Calu3 (cell line): ENCODE measurements at places on chromosomes 1 and 21. TPM values are rescaled to one million over a fixed set of nuclear protein-coding genes. Genes with fewer than 3 reads are reported as not detected.

DNA sequence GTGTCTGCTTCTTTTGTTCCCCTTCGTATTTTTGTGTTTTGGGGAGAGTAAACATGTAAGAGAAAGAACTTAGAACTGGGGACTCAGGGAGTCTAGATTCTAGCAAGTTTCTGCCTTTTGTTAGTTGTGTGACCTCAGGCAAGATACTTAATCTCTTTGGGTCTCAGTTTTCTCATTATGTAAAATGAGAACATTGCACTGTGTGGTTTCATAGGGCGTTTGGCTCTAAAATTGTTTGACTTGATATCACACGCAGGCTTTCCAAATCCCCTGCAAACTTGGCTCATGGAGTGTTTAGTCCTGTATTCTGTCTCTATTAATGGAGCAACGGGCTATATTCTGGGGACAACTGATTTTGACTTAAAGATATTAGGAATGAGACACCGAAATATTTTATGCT, 57.7 kb downstream of the NTNG1 start:
- no peak for DNase-seq

DNA sequence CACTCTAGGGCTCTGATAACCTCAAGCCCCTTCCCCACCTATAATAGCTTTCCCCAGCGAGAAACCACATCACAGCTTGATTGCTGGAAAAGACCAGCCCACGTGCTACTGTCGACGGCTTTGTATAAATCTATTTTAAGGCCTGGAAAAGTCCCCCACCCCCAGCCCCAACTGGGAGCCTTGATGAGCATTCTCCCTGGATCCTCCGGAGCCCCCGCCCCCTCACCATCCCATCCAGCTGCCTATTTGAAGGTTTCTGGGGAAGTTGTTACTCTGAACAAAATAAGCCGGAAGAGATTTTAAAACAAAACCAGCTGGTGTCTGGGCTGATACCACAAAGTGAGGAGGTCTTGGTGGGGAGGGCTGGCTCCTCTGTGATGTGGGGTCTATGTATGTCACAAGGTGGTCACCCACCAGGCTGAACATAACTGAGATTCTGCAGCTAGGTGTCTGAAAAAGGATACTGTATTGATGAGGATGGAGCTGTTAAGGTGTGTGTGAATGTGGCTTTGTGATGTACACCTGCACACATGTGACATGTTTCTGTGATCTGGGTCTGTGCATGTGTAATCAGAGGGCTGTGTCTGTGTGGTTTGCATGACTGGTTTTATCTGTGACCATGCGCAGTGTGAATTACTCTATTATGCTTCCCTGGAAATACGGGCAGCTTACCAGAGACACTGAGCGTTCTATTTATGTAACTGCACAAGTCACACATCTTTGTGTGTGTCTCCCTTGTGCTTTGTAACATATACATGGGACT, 25.0 kb downstream of the RIMS3 start:
- no peak for DNase-seq

DNA sequence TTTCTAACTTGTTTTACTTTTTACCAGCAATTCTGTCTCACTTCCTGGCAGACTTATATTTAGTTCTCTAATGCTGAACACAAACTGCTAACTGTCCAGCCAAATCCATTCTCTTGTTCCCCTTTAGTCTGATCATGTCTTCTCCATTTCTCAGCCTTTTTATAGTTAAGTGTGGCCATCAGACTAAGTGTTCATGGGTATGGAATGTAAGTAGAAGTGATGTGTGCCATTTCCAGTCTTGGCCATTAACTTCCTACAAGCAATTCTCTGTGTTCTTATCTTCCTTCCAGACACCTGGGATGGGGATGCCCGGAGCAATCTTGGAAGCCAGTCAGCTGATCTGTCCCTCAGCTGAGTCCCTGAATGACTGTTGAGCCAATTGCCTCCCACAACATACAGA, 165.8 kb downstream of the ST6GALNAC3 start:
- no peak for DNase-seq

DNA sequence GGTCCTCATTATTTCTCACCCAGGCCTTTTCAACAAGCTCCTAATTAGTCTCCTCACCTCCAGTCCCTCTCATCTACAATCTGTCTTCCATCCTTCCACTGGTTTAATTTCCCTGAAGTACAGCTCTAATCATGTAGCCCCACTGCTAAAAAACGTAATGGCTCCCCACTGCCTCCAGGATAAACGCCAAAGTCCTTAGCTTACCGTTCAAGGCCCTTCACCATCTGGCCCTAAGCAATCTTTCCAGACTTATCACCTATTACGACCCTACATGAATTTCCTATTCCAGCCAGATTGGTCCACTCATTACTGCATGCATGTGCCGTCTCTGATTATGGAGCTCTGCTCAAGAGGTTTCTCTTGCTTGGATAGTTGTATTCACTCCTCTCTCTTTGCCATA, 83.1 kb upstream of the DAB1 start:
- DNase-seq, result no peak

Gene IFNLR1
- total RNA-seq, result 4.5 and 5.0 TPM in 2 replicates

- DNase-seq, result no peak
These were observed 61.7 kb upstream of the USP24 start for GRCh38 chr1:55276671-55277376.

DNA sequence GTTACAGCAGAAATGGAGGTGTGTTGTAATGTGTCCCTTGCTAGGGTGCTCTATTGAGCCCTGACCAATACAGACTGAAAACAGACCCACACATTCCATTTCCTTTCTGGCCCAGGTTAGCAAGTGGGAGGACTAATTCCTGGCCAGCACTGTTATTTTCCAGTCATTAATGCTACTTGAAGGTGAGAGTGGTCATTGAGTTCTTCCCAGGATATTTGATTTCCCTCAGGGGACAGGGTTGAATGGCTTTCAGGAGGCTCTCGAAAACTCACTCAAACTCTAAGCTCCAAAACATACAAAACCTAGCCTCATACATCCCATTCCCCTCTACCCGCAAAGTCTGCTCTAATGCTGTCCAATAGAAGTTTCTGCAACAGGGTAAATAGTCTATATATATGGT, 6.2 kb downstream of the LRRC52 start:
- DNase-seq, result no peak

Gene SYT11
- total RNA-seq, result 0.98 and 1.0 TPM in 2 replicates

- DNase-seq, result no peak
These were observed 10.6 kb upstream of the GADD45A start for GRCh38 chr1:67674260-67675011.

Gene AIM2
- total RNA-seq, result not detected in 2 replicates
